T follicular helper cell (primary cell): ENCODE measurements at places on chromosomes 1 and 21.

GRCh38 chr1:195202241-195202640 lies 1406.0 kb downstream of the KCNT2 start:
- DNase-seq, result no peak

DNA sequence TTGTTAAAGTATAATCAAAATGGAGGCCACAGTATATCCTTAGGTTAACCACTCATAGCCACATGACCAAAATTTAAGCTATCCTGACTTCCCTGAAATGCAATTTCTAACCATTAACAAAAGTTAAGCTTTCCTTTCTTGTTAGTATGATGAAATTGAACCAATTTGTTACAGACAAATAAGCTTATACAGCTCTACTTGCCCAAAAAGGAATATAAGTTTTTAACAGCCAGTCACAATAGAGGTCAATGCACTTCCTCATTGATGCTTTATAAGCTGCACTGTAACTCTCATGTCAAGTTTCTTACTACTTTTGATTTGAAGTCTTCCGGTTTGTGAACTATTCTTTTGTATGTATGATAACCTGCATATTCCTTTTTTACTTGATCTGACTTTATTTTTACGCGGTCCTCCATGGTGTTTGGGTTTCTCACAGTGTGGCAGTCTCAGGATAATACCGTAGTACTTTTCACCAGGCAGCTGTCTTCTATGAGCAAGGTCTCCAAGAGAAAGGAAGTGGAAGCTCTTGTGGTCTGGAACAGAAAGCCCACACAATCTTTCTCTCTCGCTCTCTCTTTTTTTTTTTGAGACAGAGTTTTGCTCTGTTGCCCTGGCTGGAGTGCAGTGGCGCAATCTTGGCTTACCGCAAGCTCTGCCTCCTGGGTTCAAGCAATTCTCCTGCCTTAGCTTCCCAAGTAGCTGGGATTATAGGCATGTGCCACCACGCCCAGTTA lies 331.6 kb downstream of the SRGAP2C start:
- DNase-seq, result peak; percentile 1

- DNase-seq, result no peak
These were observed 26.5 kb downstream of the CD34 start for GRCh38 chr1:207884266-207885029.

DNA sequence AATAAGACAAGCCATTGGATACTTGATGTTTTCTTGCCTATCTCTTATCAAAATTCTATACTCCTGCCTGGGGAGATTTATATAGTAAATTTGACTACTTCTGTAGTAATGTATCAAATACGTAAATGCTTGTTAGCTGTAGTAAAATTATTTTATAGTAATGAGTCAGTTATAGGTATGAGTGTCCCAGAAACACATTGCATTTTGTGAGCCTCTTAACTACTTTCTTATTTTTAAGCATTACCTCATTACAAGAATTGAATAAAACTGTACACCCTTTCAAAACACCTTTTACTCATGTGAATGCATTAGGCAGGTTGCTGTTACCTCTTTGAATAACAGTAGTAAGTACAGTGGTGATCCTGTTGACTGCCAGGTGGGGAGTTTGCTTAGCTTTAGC lies 28.4 kb downstream of the PRRC2C start:
- no peak for DNase-seq

DNA sequence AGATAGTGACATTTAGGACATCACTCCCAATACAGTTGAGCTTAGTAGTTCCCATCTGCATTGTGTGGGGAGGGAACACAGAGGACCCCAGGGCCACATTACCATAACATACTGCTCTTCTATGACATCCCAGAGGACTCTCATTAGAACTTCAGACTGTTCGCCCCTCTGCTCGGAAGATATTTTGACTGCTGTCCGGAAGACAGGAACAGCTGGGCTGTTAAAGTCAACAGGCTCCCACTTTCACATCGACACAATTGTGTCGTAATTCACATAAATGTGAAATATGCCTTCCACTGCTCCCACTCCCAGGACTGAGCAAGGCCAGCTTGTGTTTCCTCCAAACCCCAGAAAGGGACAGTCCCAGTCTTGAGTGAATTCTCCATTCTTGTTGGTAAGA lies 158.4 kb downstream of the SEC16B start:
- no peak for DNase-seq

- DNase-seq, result no peak
These were observed 568.9 kb upstream of the ADGRL4 start for GRCh38 chr1:79575424-79575823.

- no peak for DNase-seq
These were observed 197.5 kb upstream of the KIAA0040 start for GRCh38 chr1:175390081-175390481.

GRCh38 chr1:70978623-70979022 lies 69.0 kb downstream of the PTGER3 start:
- DNase-seq, result no peak

DNA sequence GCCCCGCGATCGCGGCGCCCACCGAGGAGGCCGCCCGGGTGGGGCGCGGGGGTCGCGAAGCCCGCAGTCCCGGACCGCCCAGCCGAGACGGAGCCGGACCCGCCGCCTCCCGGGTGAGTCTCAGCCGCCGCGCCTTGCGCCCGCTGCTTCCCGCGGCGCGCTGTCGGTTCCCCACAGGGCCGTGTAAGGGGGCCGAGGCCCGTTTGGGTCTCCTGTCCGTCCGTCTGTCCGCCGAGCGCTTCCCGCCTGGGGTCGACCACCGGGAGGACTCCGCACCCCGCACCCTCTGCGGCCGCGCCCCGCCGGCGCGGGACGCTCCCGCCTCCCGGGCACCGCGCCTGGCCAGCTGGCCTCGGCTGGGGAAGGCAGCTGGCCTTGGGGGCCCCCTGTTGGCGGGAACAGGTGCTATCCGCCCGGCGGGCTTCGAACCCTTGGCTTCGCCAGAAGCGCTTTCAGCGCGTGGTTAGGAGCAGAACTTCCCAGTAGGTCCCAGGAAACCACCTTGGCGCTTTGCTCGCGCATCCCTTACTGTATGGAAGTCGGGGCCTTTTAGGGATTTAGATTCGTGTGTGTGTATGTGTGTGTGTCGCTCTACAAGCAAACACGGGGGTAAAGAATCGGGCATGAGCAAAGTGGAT lies 414 bp downstream of the TMEM51 start:
- DNase-seq, result no peak

- peak; percentile 69 for DNase-seq
These were observed at the start of gene RBM11 for GRCh38 chr21:14215971-14216641. TSS of gene RBM11 (plus strand) at chr21:14216157. CDS start at chr21:14216187, 30 bp downstream.

- no peak for DNase-seq
These were observed 39.0 kb upstream of the SYNC start for GRCh38 chr1:32741413-32742198.

DNA sequence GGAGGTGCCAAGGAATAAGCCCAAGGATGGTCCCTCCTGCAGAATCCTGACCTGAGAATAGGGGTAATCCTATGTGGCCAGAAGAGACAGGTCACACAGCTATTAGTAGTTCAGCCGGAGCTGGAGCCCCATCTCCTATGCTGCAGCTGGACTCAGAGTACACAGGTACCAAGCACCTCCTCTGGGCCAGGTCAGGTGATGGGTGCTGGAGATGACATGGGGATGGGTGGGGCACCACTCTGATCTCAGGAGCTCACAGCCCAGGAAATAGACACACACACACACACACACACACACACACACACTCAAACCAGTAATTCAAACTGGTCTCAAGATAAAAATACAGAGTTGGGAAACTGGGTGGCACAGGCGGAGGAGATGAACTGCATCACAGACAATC lies 54.2 kb upstream of the SSBP3 start:
- peak; percentile 59 for DNase-seq

- DNase-seq, result peak; percentile 61
These were observed 22.9 kb upstream of the LDLRAP1 start for GRCh38 chr1:25520446-25521061.

DNA sequence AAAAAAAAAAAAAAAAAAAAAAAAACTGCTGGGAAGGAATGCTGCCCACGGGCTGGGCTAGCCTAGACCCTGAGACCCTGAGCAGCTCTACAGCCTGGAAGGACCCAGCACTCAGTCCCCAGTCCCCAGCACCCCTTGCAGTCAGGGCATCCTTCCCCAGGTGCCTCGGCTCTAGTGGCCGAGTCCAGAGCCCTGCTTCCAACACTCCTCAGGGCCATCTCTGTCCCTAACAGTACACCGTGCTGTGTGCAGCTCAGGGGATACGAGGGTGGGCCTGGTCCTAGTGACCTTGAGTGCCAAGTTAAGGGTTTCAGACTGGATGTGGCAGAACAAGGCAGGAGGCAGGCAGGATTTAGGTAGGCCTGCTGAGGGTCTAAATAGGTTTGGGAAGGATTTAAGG lies 50.2 kb upstream of the LRP8 start:
- no peak for DNase-seq

GRCh38 chr1:20390589-20391331 lies 95.2 kb downstream of the CAMK2N1 start:
- no peak for DNase-seq

GRCh38 chr1:16139473-16139962 lies 16.4 kb downstream of the EPHA2 start:
- DNase-seq, result no peak

DNA sequence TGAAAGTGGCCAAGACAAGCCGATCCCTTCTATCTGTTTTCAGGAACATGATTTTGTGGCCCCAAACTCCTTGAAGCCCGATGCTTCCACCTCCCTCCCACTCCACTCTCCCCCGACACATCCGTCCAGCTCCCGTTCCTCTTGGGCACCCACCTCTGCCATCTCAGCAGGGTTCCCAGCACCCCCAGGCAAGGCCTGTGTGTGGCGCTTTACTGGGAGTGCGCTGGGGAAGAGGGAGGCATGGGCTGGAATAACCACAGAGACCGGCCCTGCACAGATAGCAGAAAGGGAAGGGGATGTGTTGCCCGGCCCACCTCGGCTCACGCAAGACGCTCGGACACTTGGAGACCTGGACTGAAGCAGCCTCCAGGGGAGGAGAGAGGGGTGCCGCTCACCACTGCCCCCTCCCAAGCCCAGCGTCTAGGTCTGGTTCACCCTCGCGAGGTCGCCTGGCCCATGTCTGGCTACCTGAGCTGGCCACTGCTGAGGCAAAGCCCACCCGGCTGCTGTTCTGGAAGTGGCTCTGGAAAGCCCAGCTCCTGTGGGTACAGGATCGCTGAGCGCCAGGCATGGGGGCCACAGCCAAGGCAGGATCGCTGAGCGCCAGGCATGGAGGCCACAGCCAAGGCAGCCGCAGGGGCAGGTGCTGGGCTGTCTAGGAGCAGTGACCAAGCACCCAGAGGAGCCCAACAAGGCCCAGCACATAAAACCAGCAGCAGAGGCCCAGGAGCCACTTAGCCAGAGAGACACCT lies 23.8 kb upstream of the COL18A1 start:
- no peak for DNase-seq

- DNase-seq, result no peak
These were observed 8.1 kb upstream of the ETV3L start for GRCh38 chr1:157107702-157108101.

- DNase-seq, result no peak
These were observed 10.6 kb upstream of the LINGO4 start for GRCh38 chr1:151815716-151816327.

- no peak for DNase-seq
These were observed 177.3 kb downstream of the CHRM3 start for GRCh38 chr1:239563681-239564080.

DNA sequence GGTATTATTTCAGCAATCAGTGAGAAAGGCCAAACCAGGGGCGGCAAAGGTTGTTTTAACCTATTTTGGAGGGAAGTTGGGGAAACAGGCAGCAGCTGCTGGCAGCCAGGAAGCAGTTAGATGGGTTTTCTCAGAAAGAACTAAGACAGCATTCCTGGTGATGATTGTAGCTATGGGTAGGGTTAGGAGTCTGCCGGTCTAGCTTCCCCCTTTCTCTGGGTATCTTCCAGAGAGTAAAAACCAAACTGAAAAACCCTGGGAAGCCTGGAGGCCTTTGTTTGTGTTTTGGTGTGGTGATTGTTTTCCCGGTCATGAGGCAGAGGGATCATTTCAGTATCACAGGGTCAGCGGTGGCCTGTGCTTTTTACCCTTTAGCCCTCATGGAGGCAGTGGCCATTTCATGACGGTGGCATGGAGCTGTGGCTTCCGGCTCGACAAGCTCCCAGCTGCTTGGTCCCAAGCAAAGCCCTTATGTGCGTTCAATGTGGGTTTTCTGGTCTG lies 19.5 kb upstream of the TNFRSF1B start:
- no peak for DNase-seq

DNA sequence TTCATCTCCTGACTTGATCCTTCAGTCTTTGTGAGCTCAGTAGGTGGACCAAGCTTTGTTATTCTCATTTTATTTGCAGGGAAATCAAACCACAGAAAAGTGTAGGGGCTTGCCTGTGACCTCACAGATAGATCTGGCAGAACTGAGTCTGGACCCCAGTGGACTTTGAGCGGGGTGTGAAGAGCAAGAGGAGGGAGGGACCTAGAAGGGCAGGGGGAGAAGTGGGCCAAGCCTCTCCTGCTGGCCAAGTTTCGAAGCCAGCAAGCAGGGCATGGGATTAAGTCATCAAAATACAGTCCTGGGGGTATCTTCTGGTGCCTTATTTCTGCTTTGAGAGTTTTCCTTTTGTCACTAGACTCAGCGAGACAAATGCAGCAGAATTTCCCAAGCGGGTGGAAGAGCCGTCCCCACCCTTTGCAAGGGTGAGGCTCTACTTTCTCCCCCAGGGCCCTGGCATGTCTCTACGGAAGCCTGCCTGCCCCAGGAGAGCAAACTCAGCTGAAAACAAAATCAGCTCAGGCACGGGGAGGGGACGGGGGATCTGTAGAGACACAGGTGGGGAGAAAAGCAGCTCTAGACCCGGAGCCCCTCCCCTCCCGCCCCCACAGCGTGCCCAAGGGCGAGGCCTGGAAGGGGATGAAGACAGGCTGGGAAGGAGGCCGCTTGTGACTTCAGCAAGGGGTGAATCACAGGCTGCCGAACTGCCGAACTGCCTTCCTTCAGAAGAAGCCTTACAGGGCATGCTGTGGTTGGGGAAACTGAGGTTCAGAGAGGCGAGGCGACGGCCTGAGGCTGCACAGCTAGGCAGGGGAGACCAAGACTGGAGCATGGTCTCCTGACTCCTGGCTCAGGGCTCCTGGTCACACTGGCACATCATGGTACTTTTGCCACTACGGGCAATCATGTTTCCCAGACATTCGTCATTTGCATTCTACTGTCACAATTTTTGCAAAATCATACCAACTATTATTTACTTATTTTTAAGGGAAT lies 19.2 kb downstream of the PKP1 start:
- DNase-seq, result no peak

DNA sequence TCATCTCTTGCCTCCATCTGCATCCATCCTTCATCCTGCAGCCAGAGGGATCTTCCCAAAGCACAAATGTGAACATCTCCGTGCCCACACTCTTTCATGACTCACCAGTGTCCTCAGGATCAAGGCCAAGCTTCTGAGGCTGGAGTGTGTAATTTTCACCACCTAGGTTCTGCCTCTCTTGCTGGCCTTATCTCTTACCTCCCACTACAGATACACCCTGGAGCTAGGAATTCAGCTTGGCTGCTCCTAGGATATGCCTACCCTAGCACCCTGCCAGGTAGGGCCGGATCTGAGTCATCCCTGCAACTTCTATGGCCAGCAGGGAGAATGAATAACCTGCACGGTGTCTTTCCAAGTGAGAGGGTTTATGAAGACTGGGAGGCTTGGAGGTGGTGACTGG lies 208.7 kb upstream of the CSF3R start:
- DNase-seq, result no peak

GRCh38 chr1:3578906-3579305 lies 32.4 kb downstream of the MEGF6 start:
- DNase-seq, result no peak

- no peak for DNase-seq
These were observed 83.4 kb downstream of the VPS26C start for GRCh38 chr21:37183749-37184148.

GRCh38 chr21:36657999-36658398 lies 40.9 kb upstream of the SIM2 start:
- no peak for DNase-seq

- DNase-seq, result no peak
These were observed 358.7 kb downstream of the LTN1 start for GRCh38 chr21:28633839-28634555.
